ENCODE measurements at places on chromosomes 1 and 21.

GRCh38 chr1:55554611-55555010, 339.4 kb upstream of the USP24 start:
- DNase-seq: no peak

DNA sequence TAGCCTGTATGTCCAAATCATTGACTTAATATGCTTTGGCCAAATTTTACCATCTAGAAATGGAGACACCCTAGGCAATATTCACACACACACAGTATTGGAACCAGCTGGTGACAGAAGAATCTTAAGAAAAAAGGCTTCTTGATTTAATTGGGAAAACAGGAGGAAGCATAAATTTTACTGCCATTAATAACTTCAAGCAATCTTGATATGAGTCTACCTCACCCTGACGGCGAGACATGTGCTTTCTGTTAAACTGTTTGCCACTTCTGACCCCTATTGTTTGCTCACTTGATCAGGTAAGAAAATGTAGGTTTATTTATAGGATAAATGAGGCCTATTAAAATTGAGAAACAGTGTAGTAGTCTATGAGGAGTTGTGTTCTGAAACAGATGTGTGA, 73.2 kb downstream of the KIFAP3 start:
- DNase-seq: no peak

DNA sequence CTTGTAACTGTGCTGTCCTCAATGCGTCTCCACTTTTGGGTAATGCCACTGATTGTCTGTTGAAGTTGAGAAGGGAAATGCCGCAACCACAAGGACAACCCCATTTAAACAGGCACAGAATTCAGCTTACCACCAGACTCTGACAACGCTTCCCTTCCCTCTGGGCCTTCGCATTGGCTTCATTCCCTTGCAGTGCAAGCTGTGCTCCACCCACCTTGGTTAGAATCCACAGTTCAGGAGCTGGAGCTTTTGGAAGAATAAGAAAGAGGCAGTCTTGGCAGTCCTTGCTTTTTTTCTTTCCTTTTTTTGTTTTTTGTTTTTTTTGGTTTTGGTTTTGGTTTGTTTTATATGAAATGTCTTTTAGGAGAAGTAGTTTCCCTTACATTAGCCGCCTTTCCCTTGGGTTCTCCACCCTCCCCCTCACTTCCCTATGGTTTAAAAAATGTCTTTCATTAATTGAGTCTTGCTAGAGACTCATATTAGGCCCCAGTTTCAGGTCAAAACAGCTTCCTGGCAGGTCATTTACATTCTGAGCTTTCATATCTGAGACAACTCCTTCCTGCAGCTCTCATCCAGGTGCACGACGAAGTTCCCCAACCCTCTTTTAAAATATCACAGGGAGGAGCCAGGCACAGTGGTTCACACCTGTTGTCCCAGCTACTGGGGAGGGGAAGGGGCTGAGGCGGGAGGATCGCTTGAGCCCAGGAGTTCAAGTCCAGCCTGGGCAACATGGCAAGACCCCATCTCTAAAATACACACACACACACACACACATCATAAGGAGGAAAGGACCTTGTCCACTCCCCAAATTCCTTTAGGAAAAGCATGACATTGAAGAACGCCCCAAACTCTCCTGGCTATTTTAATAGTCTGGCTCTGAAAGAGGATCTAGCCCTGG, 20.7 kb upstream of the LAX1 start:
- no peak for DNase-seq

GRCh38 chr1:169708647-169709046, 2.8 kb downstream of the SELL start:
- no peak for DNase-seq

- no peak for DNase-seq
Observed at GRCh38 chr21:16563116-16563515, 833.3 kb downstream of the USP25 start.

- no peak for DNase-seq
Observed at GRCh38 chr21:29347274-29347681, 48.6 kb downstream of the BACH1 start.

DNA sequence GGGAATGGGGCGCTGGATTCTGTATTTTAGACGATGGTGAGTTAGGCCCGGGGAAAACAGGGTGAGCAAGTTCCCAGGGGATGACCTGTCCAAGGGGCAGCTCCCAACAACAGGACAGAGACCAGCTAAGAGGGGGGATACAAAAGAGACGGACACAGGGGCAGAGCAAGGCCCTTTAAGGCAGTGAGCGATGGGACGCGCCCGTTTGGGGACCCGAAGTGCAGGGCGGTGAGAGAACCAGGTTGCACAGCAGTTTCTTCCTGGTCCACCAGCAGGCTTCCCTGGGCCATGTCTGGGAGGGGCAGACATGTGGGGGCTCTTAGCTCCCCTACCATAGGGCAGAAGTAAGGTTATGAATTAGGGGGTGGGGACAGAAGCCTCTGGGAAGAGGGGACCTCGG, 22.0 kb downstream of the INAVA start:
- no peak for DNase-seq

DNA sequence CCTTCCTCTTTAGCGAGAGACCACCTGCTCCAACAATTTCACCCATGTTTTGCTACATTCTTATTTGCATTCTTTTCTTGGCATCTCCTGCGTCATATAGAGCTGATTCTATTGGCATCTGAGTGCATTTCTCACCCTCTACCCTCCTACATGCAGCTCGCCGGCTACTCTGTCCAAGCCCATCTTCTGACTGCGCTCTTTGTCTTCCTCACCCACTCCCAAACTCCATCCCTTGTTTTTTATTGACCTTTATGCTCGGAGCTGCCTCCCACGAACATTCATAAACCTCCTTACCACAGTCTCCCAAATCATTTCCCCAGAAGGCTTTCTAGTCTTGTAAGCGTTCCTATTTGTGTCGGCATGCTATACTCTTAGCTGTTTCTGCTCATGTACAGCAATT, 33.6 kb upstream of the FMN2 start:
- no peak for DNase-seq

DNA sequence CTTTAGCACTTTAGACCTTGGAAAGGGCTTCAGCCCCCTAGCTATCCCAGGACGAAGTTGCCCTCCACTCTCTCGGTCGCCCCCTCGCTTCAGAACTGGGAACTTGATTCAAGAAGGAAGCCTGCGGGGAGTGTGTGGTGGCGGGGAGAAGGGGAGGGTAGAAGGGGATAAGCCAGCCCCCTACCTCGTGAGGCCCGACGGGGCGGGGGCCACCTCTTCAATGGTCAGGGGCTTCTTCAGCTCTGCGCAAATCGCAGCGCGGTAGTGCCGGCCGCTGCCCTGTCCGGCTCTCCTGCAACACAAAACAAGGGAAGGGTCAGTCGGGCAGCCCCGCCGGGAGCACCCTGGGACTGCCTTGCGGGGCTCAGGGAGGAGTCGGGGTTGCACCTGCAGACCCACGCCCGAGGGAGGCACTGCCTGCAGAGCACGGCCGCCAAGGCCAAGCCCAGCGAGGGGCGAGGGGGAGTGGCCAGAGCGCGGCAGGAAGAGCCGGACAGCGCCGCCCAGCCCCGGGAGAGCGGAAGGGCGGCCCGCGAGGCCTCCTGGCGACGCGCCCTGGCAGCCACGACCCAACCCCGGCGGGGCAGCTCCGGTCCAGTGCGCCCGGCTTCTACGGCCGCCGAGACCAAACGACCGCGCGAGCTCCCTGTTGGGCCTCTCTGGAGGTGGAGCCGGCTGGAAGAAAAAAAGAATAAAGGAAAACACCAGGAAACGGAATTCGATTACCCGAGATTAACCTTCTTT, 56.2 kb upstream of the RASAL2 start:
- no peak for DNase-seq
